CD8-positive, alpha-beta memory T cell (primary cell): ENCODE measurements at places on chromosomes 2 and 18. TPM values are rescaled to one million over a fixed set of nuclear protein-coding genes. Genes with fewer than 3 reads are reported as not detected.
A peak's percentile ranks its signal among the peaks of the same experiment; 100 is the strongest.

GRCh38 chr2:126793885-126794613 is 104.6 kb upstream of the TEX51 start:
- H3K4me1 ChIP-seq, result no peaks in the 10 kb centered on the region
- H3K27ac ChIP-seq, result no peak overlapping the region
- no peak for DNase-seq
- peaks cover 4% of the 10 kb centered on the region for H3K27me3 ChIP-seq
- H3K36me3 ChIP-seq, result no peaks in the 10 kb centered on the region

DNA sequence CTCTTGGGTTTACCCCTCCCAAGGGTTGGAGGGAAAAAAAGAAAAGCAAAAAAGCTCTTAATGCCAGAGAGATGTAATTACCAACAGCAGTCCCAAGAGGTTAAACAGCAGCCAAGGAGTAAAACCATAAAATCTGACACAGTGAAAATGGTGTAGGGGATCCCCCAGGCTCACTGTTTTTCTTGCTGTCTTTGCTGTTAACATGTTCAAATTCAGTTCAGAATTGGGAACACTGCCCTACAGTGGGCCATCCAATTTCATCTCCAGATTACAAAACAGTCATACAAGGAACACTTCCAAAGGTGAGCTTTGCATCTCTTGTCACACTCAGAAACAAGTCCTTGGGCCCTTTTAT is 54.5 kb downstream of the PLEKHM3 start:
- no peak overlapping the region for H3K4me3 ChIP-seq
- H3K4me1 ChIP-seq, result no peaks in the 10 kb centered on the region
- H3K27me3 ChIP-seq, result no peaks in the 10 kb centered on the region

- no peak overlapping the region for H3K4me3 ChIP-seq
- H3K4me1 ChIP-seq, result no peaks in the 10 kb centered on the region
- H3K27me3 ChIP-seq, result no peaks in the 10 kb centered on the region
- DNase-seq, result no peak
These were observed 74.0 kb upstream of the DSG1 start for GRCh38 chr18:31243740-31244512.

GRCh38 chr2:168471163-168471475 is 15.0 kb downstream of the CERS6 start:
- H3K36me3 ChIP-seq, result no peaks in the 10 kb centered on the region
- H3K4me3 ChIP-seq, result no peak overlapping the region
- DNase-seq, result no peak
- no peak overlapping the region for H3K27ac ChIP-seq
- H3K27me3 ChIP-seq, result no peaks in the 10 kb centered on the region

DNA sequence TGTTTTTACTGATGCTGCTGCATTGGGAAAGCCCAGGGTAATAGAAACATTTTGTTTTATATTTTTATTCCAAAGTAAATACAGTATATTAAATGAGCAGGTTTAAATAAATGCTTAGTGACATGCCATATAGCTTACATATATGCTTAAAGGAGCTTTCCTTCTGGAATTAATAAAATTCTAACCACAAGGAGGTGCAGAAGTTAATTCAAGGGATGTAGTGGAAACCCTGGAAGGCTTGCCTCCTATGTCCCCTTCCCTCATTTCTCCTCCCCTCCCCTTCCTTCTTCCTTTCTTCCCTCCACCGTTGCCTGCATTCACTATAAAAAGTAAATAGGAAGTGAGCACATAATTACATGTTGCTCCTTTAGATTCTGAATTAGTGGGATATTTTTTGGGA is 96.3 kb downstream of the UBE2E3 start:
- H3K27ac ChIP-seq, result no peak overlapping the region
- H3K4me1 ChIP-seq, result no peaks in the 10 kb centered on the region
- H3K4me3 ChIP-seq, result no peak overlapping the region
- H3K27me3 ChIP-seq, result no peaks in the 10 kb centered on the region
- no peak for DNase-seq

- no peak overlapping the region for H3K27ac ChIP-seq
- peaks cover 54% of the 10 kb centered on the region for H3K27me3 ChIP-seq
- H3K4me1 ChIP-seq, result peaks cover 24% of the 10 kb centered on the region
- no peak overlapping the region for H3K4me3 ChIP-seq
- no peak for DNase-seq
These were observed 45.1 kb upstream of the ATP6V1B1 start for GRCh38 chr2:70890469-70891065.

DNA sequence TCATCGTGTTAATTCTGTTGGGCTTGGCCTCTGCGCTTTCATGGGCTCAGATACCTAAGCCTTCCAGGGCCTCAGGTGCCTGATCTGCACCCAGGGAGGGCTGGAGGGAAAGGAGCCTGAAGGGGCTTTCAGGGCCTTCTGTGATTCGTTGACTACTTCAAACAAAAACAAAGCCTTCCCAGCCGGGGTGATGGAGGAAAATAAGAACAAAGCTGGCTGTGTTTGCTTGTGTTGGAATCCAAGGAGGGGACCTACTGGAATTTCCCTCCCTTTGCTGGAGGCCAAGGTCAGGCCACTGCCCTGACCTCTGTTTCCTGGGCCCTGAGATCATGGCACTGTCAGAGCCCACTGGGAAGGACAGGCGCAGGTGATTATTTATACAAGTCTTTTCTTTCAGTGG is 135.3 kb downstream of the KLHL29 start:
- H3K4me1 ChIP-seq, result no peaks in the 10 kb centered on the region
- DNase-seq, result no peak
- no peaks in the 10 kb centered on the region for H3K36me3 ChIP-seq
- H3K27ac ChIP-seq, result no peak overlapping the region
- H3K4me3 ChIP-seq, result no peak overlapping the region
- no peaks in the 10 kb centered on the region for H3K27me3 ChIP-seq

- no peak overlapping the region for H3K4me3 ChIP-seq
- no peaks in the 10 kb centered on the region for H3K36me3 ChIP-seq
- no peak for DNase-seq
- no peak overlapping the region for H3K27ac ChIP-seq
These were observed 398.7 kb upstream of the LRRTM4 start for GRCh38 chr2:77920838-77921366.

DNA sequence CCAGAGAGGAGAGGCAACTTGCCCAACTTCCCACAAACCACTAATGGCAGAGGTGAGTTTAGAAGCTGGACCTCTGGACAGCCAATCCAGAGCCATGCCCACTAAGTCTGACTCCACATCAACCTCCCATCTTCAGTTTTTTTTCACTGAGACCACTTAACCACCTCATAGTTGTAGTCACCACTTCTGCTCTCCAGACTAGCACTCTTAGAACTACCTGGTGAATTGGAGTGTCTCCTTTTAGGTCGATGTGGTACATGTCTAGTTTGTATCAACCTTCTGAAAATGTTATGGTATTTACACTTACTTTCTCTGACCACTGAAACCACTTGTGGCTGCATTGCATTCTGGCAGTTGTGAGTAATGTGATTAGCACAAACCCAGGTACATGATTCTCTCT is 743.6 kb upstream of the FANCL start:
- DNase-seq, result no peak
- no peak overlapping the region for H3K4me3 ChIP-seq
- H3K27me3 ChIP-seq, result no peaks in the 10 kb centered on the region
- H3K27ac ChIP-seq, result no peak overlapping the region

DNA sequence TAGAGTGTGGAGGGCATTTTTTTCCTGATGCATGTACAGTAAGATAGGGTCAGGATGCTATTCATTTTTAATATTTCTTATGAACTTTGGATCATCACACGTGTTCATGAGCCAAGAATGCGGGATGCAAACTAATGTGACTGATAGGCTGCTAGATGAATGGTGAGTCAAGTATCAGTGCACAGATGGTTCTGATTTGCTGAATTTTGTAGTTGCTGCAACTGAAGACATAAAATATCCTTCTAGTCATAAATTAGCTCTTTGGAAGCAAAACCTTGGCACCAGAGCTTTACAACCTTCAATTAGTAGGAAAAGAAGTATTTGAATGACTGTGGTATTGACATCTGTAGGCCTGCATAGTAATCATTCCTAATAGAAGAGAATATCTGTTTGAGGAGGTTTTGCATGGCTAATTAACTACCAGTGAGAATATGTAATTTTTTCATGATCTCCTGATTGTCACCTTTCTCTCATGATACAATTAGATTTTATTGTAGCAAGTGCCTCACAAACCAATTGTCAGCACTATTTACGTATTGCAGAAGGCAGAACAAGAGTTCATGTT is 94.0 kb downstream of the VRK2 start:
- no peak for DNase-seq
- H3K4me3 ChIP-seq, result no peak overlapping the region
- no peaks in the 10 kb centered on the region for H3K4me1 ChIP-seq
- no peaks in the 10 kb centered on the region for H3K36me3 ChIP-seq
- H3K27ac ChIP-seq, result no peak overlapping the region
- H3K27me3 ChIP-seq, result no peaks in the 10 kb centered on the region

DNA sequence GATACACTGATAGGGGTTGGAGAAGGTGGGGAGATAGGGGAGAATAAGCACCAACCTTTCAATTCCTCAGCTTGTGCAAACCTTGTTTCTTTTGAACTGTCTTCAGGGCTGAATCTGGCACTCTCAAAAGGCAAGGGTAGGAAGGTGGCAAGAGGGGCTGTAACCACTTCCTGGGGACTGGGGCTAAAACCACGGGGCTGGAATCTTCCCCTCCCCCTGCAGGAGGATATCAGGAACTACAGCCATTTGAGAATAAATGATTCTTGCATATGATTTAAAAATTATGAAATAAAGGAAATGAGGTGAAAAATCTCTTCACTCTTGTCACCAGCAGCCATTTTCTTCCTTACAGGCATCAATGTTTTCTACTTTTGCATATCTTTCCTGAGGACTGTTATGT is 50.8 kb downstream of the ATOH8 start:
- H3K27ac ChIP-seq, result no peak overlapping the region
- DNase-seq, result peak; percentile 25
- H3K36me3 ChIP-seq, result no peaks in the 10 kb centered on the region
- peaks cover 9% of the 10 kb centered on the region for H3K4me1 ChIP-seq
- no peaks in the 10 kb centered on the region for H3K27me3 ChIP-seq
- H3K4me3 ChIP-seq, result no peak overlapping the region

GRCh38 chr18:77203071-77203470 is 46.6 kb upstream of the GALR1 start:
- H3K27me3 ChIP-seq, result no peaks in the 10 kb centered on the region
- peaks cover 11% of the 10 kb centered on the region for H3K4me1 ChIP-seq
- H3K27ac ChIP-seq, result no peak overlapping the region
- H3K36me3 ChIP-seq, result no peaks in the 10 kb centered on the region

GRCh38 chr2:231800493-231801091 is 14.3 kb downstream of the COPS7B start:
- peaks cover 39% of the 10 kb centered on the region for H3K36me3 ChIP-seq
- no peak overlapping the region for H3K4me3 ChIP-seq
- no peaks in the 10 kb centered on the region for H3K4me1 ChIP-seq
- DNase-seq, result no peak

DNA sequence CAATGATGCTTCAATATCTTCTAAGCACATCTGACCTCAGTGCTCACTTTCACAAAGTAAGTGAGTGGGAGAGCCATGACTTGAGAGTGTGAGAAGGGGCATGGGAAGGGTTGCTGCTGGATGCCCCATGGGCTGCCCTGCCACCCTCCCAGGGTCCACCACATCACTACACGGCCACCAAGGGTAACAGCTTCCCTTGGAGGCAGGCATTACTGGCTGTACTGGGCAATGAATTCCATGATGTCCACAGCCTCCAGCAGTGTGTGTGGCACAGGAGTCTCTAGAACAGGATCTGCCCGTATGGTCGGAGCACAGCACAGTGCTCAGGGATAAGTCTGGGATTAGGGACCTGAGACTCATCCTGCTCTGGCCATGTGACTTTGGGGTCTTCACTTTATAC is 481.0 kb upstream of the MYT1L start:
- no peaks in the 10 kb centered on the region for H3K36me3 ChIP-seq
- H3K27me3 ChIP-seq, result no peaks in the 10 kb centered on the region
- no peak for DNase-seq
- no peaks in the 10 kb centered on the region for H3K4me1 ChIP-seq
- no peak overlapping the region for H3K27ac ChIP-seq

DNA sequence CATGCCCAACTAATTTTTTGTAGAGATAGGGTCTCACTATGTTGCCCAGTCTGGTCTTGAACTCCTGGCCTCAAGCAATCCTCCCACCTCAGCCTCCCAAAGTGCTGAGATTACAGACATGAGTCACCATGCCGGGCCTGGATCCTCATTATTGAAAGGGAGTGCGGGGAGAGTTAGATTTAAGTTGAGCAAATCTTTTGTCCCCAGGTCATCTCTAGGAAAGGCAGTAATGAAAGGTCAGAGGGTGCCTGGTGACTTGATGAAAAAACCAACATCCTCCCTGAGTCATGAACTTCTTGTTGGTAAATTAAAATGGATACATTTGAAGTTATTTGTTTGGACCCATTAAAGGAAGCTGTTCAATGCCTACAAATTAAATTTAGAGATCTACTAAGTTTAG is 25.1 kb downstream of the STAT4 start:
- no peaks in the 10 kb centered on the region for H3K27me3 ChIP-seq
- H3K4me1 ChIP-seq, result peaks cover 54% of the 10 kb centered on the region
- H3K4me3 ChIP-seq, result no peak overlapping the region

DNA sequence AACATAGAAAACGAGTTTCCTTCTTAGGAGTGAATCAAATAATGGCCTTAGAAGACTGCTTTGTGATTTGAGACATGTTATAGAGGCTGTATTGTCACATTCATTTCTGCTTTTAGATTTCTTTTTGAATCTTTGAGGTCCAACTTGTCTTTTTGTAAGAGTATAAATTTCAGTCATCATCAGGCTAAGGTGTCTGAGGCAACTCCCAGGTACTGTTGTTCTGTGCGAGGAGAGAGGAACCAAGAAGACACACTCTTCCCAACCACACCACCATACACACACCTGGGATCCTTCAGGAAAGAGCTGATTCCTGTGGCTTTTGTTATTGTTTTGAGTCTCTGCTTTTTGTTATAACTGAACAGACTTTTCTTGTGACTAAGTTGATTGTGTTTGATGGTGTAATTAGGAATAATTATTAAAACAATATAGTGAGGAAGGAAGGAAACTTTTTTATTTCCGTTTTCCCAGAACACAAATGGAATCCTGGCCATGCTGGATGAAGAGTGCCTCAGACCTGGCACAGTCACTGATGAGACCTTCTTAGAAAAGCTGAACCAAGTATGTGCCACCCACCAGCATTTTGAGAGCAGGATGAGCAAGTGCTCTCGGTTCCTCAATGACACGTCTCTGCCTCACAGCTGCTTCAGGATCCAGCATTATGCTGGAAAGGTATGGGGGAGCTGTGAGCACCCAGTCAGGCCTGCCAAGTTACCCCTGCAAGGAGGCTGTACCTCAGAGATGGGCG is 140.4 kb downstream of the MYO1B start:
- no peak overlapping the region for H3K27ac ChIP-seq
- H3K4me1 ChIP-seq, result no peaks in the 10 kb centered on the region
- no peaks in the 10 kb centered on the region for H3K36me3 ChIP-seq
- no peak for DNase-seq
- H3K27me3 ChIP-seq, result no peaks in the 10 kb centered on the region

The ALK gene
- not detected for total RNA-seq

The TTC21B gene
- total RNA-seq, result 21.8 TPM

The C2orf80 gene
- total RNA-seq, result not detected

The ASAP2 gene
- 0.38 TPM for total RNA-seq

The DSG4 gene
- not detected for total RNA-seq

The MSTN gene
- not detected for total RNA-seq

The DCDC2C gene
- total RNA-seq, result not detected

The VWC2L gene
- total RNA-seq, result not detected
